ACHN (cell line): ENCODE measurements at places on chromosomes 5 and 9.

GRCh38 chr5:5055712-5056111 lies 84.4 kb upstream of the ADAMTS16 start:
- no peak for DNase-seq

DNA sequence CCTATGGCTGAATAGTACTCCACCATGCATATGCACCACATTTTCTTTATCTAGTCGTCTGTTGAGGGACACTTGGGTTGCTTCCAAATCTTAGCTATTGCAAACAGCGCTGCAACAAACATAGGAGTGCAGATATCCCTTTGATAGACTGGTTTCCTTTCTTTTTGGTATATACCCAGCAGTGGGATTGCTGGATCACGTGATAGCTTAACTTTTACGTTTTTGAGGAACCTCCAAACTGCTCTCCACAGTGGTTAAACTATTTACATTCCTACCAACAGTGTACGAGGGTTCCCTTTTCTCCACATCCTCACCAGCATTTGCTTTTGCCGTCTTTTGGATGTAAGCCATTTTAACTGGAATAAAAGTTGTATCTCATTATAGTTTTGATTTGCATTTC lies 142.6 kb downstream of the TARS1 start:
- DNase-seq: no peak

GRCh38 chr5:64671678-64672077 lies 18.6 kb upstream of the SHISAL2B start:
- DNase-seq: no peak

DNA sequence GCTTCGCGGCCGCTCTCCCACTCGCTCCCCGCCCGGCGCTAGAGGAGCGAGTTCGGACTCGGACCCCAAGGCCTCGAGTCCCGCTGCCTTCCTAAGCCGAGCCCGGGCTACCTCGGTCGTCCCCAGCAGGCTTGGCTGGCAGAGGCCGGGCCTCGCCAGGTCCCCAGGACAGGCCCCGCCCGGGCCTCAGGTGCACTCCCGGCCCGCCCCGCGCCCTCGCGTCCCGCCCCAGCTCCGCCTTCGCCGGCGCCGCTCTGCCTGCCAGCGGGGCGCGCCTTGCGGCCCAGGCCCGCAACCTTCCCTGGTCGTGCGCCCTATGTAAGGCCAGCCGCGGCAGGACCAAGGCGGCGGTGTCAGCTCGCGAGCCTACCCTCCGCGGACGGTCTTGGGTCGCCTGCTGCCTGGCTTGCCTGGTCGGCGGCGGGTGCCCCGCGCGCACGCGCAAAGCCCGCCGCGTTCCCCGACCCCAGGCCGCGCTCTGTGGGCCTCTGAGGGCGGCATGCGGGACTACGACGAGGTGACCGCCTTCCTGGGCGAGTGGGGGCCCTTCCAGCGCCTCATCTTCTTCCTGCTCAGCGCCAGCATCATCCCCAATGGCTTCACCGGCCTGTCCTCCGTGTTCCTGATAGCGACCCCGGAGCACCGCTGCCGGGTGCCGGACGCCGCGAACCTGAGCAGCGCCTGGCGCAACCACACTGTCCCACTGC lies at the start of gene SLC22A5:
Gene SLC22A5, plus strand, starts transcription at position 237 of the 707 bp plus-strand sequence. Its CDS starts 263 bp downstream, at position 500.
- peak; percentile 64 for DNase-seq

GRCh38 chr9:133534346-133535291 lies at the start of gene ADAMTSL2:
ADAMTSL2 (plus strand) TSS chr9:133534704; CDS start chr9:133536713, 2,009 bp downstream.
- DNase-seq: no peak

DNA sequence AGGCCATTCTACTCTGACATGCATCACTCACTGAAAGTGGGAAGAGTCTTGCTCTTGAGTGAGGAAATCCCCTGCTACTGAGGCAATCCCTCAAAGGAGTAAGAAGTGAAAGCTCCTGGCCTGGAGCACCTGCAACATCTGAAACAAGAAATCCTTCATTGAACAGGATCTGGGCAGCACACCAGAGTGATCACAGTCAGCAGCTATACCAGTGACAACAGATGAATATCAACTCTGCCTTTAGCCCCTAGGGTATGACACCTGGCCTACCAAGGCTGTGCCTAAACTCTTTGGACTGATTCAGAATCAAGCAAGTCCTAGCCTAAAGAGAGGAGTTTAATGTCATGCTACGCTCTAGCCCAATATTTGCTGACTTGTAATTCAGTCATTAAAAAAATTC lies 156.2 kb upstream of the CCDC152 start:
- no peak for DNase-seq

DNA sequence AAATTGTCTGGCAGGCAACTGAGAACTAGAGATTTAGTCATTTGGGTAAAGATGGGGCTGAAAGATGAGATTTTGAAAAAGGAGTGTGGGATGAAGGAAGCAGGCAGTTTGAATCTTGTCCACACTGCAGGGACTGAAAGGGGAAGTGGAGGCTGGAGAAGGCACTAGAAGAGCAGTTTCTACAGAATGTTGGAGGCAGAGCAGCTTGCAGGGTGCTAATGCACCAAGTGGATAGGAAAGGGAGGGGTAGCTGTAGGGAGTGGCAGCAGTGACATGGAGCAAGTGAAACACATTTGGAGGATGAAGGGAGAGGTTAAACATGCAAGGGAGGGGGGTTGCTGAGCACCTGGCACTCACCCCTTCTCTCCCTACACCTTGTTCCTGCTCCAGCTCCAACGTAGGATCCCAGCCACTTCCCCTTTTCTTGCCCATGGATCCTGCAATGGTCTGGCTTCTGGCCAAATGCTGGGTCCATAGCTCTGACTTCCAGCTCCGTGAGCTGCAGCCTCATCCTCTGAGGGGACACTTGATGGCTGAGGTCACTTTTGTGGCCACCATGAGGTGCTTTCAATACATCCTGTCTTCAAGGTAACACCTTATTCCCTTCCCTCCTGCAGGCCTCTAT lies 30.0 kb upstream of the FGD3 start:
- no peak for DNase-seq

- peak; percentile 32 for DNase-seq
Observed at GRCh38 chr9:36191290-36191645, 547 bp downstream of the CLTA start.

DNA sequence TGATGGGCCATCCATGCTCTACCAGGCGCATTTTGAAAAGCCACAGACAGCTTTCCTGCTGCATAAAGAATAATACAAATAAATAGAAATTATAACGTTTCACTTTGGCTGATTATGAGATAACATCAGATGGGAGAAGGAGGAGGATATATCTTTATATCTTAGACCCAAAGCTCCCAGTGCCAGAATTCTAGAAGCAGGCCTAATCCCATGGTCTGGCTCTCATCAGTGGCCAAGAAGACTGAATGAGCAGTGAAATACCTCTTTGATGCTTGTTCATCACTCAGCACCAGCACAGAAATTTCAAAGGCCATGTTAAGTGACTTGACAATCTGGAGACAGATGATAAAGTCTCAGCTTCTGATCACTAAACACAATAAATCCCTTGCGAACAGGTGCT lies 107.6 kb downstream of the PPP2R2B start:
- DNase-seq: no peak

GRCh38 chr5:61910771-61911170 lies 395.2 kb upstream of the KIF2A start:
- DNase-seq: no peak
